DMS53 (cell line): ENCODE measurements at places on chromosomes 3 and 15.
A peak's percentile ranks its signal among the peaks of the same experiment; 100 is the strongest.

DNA sequence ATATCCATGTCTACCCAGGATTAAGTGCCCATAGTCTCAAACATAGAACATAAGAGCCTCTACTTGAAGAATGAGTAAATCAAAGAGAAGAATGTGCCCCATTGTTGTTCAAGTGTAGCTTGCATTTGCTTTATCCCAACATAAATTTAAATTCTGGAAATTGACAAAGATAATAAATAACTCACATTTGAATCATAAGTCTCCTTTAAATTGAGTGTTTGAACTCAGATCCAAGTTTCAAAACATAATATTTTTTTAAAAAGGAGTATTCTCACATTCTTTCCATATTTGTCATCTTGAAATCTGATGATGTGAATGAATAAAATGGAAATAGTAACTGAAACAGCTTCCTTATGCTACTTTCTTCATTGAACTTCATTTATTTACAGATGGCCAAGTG is 135.2 kb downstream of the MECOM start:
- no peak for DNase-seq

DNA sequence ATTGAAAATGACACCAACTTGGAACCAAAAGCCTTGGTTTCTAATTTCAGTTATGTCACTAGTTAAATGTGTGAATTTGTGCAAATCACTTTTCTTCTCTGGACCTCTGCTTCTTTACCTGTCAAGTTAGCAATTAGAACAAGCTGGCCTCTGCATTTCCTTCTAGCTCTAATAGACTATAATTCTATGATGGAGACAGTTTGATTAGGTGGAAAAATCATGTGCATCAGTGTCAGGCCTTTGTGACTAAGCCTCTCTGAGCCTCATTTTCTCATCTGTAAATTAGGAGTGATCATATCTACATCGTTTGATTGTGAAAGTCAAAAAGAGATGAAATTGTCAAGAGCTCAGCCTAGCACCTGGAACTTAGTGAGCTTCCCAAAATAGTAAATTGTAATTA is 712.9 kb downstream of the MECOM start:
- no peak for DNase-seq

DNA sequence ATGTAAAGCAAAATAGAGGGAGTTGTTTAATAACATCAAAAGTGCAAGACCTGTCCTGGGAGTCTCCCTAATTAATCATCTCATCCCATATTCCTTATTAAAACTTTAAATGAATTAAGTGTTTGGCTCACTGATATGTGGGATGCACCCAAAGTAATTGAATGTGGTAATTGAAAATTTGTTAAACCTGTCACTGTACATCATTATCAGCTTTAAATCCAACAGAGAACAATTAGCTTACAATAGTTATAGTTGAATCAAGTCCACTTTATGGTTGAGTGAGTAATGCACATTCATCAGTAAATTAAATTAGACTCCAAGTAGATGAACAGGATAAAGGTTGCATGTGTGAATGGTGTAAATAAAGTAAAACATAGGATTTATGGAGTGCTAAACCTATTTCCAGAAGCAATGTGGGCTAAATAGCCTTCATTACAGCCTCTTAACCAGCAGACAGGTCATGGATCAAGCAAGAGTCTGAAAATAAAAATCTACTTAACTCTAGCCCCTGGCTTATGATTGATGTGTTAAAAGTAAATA is 608.2 kb upstream of the CCDC54 start:
- no peak for DNase-seq

GRCh38 chr3:25532431-25533162 is 104.5 kb downstream of the RARB start:
- DNase-seq = peak; percentile 8

DNA sequence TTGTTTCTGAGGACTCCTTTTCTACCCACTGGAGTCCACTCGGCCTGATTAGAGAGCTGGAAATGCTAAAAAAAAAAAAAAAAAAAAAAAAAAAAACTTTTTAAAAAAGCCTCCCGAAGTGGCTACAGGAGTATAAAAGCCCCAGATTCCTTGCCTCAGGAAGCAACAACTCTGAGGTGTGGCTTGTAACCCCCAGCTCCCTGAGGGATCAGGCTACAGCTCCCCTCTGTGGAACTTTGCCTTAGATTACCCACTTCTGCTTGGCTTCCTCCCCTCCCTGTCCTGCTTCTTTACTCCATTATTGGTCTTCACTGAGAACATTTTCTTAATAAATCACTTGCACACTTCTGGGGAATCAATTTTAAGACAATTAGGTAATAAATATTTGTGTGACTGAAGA is 49.7 kb upstream of the GADL1 start:
- no peak for DNase-seq
